Right renal cortex interstitium (tissue), 3 donors: ENCODE measurements at places on chromosomes 12 and 14.

DNA sequence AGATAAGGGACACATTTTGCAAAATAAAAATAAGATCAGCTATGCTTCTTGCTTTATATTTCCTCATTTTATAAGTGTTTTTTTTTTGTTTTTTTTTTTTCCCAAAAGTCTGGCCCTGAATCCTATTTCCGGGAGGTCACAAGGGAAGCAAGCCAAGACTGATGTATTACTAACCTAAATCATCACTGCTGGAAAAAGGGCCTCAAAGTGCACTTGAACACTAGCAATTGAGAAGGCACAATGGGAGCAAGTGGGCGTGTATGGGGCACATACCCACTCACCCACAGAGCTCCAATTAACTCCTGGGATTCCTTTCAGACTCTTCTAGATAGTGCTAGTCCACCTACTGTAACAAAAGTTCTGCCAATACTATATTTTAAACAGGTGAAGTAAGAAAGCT, 58.8 kb downstream of the STON2 start:
- DNase-seq = no peak

DNA sequence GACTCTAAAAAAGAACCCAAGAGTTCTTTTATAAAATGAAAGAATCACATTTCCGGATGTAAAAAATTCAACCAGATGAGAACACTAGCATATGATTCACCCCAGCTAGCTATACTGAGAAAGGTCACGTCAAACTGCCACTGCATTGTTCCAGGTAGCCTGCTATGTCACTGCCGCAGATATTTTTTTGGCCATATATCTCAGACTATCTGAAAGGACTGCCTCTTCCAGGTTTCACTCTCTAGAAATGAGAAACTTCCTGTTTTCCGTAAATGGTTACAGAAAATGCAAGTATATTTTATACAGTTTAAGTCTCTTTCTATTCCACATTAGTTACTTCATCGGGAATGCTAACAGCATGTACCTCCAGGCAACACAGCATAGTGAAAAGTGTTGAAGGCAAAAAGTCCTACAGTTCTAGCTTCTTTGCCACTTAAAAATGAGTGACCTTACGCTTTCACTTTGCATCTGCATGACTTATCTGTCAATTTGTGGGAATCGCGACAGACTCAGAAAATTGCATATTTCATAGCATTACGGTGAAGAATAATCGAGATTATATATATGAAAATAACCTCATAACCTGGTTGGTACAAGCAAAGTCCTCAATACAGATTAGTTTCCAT, 105.2 kb downstream of the MED13L start:
- no peak for DNase-seq

DNA sequence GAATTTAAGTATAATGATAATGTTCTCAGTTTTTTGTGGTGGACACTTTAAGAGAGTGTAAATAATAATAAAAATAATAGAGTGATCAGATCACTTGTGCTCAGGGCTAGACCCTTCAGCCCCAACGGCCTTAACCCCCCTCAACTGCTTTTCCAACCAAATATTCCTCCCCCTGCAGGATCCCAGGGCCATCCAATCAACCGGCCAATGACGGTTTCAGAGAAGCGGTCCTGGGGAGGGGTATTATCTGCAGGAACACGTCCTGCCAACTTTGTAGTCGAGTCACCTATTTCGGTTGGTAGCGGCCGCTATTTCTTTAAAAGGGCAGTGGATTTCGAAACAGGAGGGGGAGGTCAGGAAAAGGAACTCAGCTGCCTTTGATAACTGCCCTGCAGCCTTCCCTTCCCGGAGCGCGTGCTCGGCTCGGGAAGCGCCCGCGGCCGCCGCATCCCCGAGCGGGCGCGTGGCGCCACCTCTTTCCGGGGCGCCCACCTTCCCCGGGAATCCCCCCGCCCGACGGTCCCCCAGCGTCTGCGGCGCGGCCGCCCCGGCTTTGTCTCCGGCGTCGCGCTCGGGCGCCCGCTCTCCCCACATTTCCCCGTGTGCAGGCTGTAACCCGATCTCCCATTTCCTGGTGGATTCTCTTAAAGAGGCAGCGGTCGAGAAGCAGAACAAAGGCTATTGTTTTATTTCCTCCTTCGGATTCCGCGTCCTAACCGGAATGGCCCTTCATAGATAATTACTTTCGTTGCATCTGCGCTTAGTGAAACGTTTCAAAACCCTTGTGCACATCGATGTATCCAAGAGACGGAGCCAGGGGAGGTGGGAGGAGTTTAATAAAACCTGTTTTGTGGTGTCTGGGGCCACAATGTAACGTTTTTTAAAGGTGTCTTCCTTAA, 711 bp upstream of the ETV6 start:
- peak; percentile 86 for DNase-seq

- DNase-seq = no peak
Measured at GRCh38 chr12:131120831-131121271, 167.1 kb downstream of the ADGRD1 start.

- no peak for DNase-seq
Measured at GRCh38 chr14:60170948-60171347, 5.8 kb upstream of the DHRS7 start.

GRCh38 chr12:81043979-81044740, 33.7 kb upstream of the ACSS3 start:
- DNase-seq = no peak

GRCh38 chr12:123264642-123265041, 7.0 kb downstream of the CDK2AP1 start:
- DNase-seq = no peak

DNA sequence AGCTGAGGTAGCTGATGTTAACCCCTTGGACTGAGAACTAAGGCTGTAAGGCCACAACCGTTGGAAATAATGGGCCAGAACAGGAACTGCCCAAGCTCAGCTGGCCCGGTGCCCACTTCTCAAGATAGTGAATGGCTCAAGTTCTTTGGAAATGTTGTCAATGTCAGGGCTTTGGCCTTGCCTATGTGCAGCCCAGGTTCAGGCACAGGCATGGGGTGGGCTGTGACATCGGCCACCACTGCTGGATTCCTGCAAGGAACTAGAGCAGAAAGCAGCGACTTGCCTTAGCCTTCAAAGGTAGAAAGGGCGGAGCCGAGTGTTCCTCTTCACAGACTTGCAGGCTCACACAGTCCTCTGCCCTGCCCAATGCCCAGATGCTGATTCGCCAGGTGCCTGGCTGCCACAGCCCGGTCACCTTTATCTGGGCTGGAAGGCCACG, 291.2 kb downstream of the ZFP36L1 start:
- no peak for DNase-seq

GRCh38 chr12:61584943-61585342, 675.3 kb upstream of the USP15 start:
- no peak for DNase-seq

- DNase-seq = peak; percentile 34
Measured at GRCh38 chr12:102740141-102740955, 176.7 kb downstream of the PAH start.

- no peak for DNase-seq
Measured at GRCh38 chr14:58912287-58912686, 274.5 kb downstream of the DACT1 start.

DNA sequence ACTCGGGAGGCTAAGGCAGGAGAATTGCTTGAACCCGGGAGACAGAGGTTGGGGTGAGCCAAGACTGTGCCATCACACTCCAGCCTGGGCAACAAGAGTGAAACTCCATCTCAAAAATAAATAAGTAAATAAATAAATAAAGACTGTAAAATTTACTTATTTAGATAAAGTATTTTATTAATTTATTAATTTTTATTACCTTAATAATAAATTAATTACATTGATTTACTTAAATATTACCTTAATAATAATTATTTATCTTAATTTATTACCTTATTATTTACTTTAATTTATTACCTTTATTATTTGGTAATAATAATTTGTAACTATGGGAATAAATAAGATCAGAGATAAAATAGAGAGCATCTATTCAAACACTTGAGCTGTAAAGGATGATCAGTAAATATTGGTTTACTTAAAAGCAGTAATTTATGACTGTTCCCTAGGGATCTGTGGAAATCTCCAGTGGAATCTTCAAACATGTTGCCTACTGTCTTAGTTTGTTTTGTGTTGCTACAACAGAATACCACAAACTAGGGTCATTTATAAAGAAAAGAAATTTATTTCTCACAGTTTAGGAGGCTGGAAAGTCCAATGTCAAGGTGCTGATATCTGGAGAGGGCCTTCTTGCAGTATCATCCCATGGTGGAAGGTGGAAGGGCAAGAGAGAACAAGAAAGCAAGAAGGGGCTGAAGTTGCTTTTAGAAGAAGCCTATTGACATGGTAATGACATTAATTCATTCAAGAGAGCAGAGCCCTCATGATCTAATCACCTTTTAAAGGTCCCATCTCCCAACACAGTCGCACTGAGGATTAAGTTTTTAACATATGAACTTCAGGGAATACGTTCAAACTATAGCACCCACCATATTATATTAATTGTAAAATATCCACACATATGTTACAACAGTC, 37.1 kb downstream of the SOCS2 start:
- no peak for DNase-seq

DNA sequence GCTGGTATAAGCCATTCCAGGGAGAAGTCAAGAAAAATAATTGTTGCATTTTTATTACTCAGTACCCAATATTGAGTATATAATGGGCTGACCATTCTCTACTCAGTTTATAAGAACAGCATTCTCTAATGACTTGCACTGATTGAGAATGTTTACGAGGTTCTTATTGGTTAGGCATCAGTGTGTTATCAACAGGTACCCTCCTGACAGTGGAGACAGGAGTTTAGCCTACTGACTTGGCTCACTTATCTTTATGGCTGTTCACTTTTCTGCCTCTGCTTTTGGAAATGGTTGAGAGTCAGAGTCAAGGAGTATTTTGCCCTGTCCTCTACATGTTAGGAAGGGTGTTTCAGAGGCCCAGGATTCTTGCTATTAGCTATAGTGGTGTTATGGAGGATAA, 228.0 kb upstream of the RGS6 start:
- DNase-seq = no peak

- DNase-seq = no peak
Measured at GRCh38 chr14:93965287-93965821, 11.0 kb downstream of the ASB2 start.

DNA sequence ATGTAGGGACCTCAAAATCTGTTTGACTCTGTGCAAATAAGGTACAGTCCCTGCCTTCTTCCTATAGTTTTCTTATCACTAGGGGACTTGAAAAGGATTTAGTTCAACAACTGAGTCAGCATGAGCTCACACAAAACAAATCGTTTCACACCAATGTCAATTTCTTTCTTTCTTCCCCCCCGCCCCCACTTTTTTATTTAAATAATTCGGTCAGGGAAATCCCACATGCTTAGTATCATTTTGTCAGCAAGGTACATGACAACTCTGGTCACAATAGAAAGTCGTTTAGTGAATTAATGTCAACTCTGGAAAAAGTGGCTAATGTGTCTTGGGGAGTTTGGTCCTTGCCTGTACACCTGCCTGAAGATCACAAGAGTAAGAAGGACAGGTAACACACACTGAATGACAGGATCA, 232.2 kb upstream of the PLEKHG7 start:
- DNase-seq = no peak

- no peak for DNase-seq
Measured at GRCh38 chr14:101241807-101242278, 319.5 kb upstream of the DIO3 start.

DNA sequence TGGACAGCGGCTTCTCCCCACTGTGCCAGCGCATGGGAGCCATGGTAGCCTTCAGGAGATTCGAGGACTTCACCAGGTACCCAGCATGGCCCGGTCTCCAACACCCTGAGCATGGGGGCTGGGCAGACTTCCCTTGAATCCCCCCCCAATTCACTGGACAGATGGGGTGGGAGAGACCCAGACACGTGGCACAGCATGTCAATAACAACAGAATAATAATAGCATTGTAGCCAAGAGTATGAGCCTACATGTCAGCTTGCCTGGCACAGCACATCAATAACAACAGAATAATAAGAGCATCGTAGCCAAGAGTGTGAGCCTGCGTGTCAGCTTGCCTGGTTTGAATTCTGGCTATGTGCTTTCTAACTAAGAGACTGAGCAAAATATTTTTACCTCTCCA, 76.4 kb downstream of the FOXN4 start:
- DNase-seq = no peak

GRCh38 chr14:33972583-33973081, 21.8 kb upstream of the EGLN3 start:
- no peak for DNase-seq

DNA sequence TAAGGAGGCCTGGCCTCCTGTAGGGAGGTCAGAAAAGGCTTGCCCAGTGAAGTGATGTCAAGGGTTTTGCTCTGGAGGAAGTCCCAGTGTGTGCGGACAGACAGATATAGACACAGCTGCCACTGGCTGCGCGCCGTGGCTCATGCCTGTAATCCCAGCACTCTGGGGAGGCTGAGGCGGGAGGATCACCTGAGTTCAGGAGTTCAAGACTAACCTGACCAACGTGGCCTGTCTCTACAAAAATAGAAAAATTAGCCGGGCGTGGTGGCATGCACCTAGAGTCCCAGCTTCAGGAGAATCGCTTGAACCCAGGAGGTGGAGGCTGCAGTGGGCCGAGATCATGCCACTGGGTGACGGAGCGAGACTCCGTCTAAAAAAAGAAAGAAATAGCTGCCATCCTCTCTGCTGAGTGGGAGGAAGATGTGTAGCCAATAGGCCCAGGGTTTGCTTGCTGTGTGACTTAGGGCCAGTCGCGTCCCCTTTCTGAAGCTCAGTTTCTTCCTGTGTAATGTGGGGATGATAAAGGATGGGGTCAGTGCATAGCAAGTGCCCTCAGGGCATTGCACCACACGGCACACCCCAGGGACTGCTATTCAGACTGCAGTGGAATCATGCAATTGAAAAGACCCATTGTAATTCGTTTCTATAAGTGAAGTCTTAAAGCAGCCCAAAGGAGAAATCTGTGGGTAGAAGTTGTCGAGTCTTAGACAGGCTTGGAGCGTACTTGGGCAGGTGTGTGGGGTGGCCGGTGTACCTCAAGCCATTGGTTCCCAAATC, 18.7 kb upstream of the MLEC start:
- no peak for DNase-seq

DNA sequence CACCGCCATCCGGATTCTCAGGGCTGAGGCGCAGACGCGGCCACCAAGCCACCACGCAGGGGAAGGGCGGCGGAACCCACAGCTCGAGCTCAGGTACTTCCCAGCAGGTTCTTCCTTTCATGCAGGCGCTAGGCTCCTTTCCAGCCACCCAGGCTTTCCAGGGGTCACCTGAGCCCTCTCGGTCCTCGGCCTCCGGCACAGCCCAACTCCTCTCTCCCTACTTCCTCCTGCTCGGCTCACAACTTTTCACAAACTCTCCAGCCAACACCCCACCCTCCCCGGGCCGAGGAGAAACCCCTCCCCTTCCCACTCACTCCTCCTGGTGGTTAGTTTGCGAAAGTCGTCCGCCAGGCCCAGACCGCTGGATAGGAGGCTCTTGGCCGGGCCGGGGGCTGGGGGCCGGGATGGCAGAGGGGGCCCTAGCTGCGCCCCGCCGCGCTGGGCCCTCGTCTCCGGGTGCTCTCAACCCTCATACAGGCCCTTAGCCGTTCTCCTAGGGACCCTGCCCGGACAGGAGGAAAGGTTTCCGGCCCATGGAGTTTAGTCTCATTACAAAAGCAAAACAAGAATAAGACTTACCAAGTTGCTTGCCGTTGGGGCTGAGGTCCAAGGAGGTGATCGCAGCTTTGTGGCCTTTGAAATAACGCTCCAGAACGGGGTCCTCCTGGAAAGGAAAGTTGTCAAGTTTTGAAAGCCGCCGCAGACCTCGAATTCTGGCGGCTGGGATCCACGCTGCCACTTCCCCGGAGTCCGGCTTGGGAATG, at the start of gene GALNT4:
GALNT4 (minus strand) TSS at position 256 of the 764 bp plus-strand sequence; CDS start at position 9, 247 bp downstream.
- DNase-seq = peak; percentile 86
